Stimulated activated CD4-positive, alpha-beta T cell treated with anti-CD3 and anti-CD28 coated beads, TNF-alpha, amount 100 ng/mL, for 24 hours (primary cell): ENCODE measurements at places on chromosomes 3 and 15.

DNA sequence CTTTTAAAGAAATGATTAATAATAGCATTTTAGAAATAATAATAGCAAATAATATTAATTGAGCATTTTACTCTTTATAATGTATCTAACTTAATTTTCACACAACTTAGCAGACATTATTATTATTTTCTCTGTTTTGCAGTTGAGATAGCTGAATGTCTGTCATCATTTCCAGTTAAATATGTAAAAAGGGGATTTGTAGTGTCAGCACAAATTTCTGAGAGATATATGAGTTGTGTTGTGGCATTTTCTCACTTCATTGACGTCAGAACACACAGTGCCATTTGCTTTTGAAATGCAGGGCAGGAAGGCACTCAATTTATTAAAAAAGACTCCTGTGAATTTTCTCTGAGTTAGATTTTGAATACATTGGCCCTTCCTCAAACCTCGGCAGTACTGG, 111.0 kb downstream of the GRM7 start:
- DNase-seq: no peak

GRCh38 chr3:7847521-7847920, 654.1 kb upstream of the LMCD1 start:
- no peak for DNase-seq

- no peak for DNase-seq
Measured at GRCh38 chr15:29376590-29376989, 107.0 kb upstream of the NSMCE3 start.

GRCh38 chr3:106759731-106760130, 617.5 kb upstream of the CCDC54 start:
- DNase-seq: no peak

DNA sequence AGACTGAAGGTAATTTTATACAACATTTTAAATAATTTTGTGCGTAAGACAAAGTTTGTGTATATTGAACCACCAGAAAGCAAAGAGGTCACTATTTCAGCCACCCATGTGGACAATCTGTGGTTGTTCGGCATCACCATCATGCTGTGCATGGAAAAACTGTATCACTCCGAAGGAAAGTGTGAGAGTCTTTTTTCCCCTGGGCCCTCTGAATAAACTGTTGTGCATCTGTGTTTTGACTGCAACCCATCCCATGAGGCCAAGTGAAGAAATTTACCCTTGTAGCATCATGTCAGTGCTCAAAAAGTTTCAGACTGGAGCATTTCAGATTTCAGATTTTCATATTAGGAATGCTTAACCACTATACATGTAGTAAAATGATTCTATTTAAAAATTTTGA, 85.3 kb downstream of the IMPG2 start:
- no peak for DNase-seq

DNA sequence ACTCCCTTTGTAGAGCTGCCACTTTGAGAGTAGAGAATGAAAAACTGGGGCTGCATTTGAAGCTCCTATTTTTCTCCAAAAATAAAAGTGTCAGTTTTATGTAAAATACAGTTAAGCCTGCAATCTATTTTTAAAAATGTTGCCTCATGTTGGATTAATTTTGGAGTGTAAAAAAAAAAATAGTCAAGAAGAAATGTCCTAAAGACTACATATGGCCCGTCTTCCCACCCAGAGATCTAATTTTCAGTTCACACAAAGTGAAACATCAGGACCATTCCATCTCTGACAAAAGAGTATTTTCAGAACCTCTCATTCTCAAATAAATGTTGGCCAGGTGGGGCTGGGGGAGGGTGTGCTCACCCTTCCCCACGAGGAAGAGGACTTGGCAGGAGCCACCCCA, 62.7 kb downstream of the HHLA2 start:
- DNase-seq: no peak

DNA sequence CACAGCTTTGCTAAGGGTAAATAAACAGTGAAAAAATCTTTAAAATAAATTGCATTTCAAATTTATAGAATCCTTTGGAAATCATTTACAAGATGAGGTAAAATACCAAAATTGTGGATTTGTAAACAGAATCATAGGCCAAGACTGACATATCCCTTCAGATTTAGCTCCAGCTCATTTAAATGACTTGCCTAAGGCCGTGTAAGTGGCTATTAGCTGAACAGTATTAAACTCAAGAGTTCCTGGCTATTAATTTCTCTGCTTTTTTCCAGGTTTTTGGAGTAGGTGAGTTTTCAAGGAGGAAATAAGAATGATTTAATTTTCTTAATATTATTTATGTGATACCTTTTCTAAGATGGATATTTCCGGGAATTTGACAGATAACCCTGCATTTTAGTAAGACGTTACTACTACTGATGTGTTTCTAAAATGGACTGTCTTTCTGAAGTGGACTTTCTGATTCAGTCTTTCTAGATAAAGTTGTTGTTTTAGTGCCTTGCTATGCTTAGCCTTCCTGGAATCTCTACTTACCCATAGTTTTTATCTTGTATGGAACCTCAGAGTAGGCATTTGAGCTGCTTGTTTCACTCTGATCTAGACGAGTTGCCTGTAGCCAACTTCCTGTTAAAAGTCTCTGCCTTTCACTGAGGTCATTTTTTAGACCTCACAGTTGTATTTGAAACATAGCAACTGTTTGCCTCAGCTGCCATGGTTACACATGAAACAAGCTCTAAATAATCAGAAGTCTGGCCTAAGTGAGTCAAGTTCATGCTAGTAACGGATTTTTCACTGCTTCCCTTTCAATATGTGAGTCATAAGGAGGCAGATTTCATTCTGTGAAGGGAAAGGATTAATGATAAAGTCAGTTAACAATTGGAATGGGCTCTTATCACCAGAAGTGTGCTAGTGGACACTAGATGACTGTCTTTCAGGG, 127.0 kb downstream of the KLHL25 start:
- peak; percentile 45 for DNase-seq

GRCh38 chr3:115913069-115913686, 289.9 kb downstream of the GAP43 start:
- DNase-seq: no peak

GRCh38 chr3:148331081-148331846, 366.4 kb upstream of the AGTR1 start:
- DNase-seq: no peak

- DNase-seq: no peak
Measured at GRCh38 chr3:151003029-151003767, 30.7 kb upstream of the CLRN1 start.

GRCh38 chr15:60899322-60899966, 329.7 kb downstream of the RORA start:
- DNase-seq: peak; percentile 20

GRCh38 chr3:100574536-100574935, 34.9 kb upstream of the ADGRG7 start:
- DNase-seq: no peak

GRCh38 chr3:56839784-56840715, 38.3 kb upstream of the ARHGEF3 start:
- no peak for DNase-seq

- DNase-seq: no peak
Measured at GRCh38 chr3:27352047-27352446, 17.1 kb downstream of the NEK10 start.

GRCh38 chr3:132723024-132723950, 1.1 kb upstream of the NPHP3 start:
- DNase-seq: no peak

GRCh38 chr3:120077731-120078130, 16.5 kb downstream of the GSK3B start:
- no peak for DNase-seq

- no peak for DNase-seq
Measured at GRCh38 chr15:65254356-65254755, 32.3 kb downstream of the PARP16 start.

DNA sequence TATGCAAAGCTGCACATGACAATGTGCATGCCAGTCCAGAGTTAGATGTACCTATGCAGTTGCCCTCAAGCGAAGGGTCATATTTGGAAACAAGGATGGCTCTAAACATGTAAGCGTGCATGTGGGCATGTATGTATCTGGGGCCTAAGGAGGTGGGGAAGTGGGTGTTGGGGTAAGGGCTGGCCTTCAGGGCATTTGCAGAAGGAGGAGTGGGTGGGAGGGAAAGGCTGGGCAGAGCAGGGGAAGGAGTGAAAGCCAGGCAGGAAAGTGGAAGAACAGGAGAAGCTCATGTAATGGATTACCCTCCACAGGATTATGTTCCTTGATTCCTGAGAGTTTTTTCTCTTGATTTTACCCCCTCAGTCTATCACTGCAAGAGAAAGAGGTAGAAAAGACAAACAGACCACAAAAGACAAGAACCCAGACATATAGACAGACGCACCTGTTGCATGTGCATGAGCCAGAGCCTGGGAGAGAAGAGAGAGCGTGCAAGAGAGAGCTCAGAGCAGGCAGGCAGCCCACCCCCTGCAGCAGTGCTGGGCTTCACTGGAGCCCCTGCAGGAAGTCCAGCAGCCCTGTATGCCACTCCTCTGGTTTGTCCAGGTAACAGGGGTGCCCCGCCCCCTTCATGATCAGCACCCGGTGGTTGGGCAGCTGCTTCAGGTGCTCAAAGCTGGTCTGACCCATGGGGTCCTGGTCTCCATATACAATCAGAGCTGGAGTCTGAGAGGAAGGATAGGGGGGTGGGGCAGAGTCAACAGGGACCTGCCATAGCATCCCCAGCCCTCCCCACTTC, 1.8 kb upstream of the PCBP4 start:
- no peak for DNase-seq

GRCh38 chr3:169227911-169228310, 435.6 kb downstream of the MECOM start:
- DNase-seq: no peak

DNA sequence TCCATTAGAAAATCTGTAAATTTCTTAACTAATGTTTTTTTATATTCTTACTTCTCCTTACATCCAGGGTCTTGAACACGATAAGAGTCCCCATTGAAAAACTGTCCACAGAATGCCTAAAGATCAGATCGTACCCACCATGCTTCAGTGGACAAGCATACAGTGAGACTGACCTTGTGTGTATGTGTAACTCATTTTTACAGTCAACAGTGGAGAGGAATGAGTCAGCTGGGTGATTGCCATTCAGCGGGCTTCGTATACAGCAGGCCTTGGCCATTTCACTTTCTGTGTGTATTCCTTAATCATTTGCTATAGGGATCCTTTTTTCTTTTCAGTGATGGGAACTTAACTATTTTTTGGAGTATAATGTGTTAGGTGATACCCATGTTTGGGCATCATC, 10.6 kb downstream of the PARP14 start:
- no peak for DNase-seq

- DNase-seq: no peak
Measured at GRCh38 chr15:51907136-51907862, 64.3 kb downstream of the LEO1 start.

GRCh38 chr15:65344914-65345275, 32.9 kb downstream of the IGDCC3 start:
- DNase-seq: no peak

- DNase-seq: no peak
Measured at GRCh38 chr3:71926262-71926600, 141.3 kb upstream of the PROK2 start.

GRCh38 chr3:122937745-122938144, 89.8 kb downstream of the SEMA5B start:
- DNase-seq: no peak

DNA sequence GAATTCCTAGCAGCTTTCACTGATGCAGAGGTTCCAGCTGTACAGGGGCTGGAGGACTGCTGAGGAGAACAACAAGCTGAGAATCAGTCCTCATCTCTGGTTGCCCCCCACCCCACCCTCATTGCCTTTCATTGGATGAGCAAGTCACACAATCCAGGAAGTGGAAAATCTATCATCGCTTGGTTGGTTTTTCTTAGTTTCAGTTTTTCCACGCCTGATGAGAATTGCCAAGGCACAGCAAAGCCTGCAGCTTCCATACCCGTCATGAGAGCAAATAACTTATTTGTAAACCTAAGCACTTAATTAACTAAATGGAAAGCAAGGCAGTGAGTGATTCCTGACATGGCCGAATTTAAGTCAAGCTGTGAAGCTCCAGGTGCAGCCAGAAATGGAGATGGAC, 21.4 kb upstream of the LIPC start:
- peak; percentile 12 for DNase-seq

DNA sequence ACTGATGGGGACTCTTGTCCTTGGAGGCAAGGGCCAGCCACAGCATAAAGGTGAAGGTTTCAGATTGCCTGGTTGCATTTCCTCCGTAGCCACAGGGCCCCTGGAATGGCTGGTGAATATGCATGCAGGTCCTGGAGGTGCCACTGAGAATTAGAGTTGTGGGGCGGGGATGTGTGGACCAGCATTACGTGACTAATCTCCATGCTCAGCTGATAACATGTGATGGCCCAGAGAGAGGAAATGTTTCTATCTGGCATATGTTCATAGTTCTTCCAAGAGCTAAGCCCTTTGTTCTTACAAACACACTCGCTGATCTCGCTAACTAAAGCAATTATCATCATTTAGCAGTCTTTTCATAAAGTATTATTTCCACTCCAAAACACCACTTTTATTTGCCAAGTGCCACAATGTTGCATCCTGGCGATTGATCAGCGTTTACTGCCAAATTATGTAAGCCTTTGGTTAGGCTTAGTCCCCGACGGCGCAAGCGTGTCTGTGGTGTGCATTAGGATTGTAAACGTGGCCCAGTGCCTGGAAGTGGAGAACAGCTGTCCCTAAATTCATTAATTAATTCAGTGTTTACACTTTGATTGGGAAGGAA, 55.9 kb downstream of the CGNL1 start:
- DNase-seq: no peak

DNA sequence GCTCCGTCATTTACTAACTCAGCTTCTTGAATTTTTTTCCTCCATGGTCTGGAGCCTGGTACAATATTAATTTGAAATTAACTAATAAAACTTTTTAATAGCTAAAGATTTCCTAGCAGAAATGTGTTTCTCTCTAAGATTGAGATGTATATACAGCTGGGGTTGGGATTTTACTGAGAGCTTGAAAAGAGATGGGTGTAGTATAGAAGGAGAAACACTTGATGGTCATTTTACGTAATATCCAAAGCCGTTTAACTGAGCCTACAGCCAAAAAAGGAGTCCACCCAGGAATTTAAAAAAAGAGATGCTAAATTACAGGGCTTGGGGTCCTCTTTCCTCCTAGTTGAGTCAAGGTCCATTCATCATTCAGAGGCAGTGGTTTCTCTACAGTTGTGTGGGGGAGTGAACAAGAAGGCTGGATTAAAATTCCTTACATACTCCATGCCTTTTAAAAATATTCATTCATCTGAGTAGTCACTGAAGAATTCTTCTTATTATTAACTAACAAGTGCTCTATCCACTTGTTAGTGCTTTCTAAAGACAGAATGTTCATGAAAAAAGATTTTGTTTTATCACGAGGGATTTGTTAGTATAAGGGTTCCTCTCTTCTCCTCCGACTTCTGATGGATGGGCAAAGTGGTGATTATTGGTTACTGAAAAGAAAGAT, 255.3 kb upstream of the IL12A start:
- no peak for DNase-seq

DNA sequence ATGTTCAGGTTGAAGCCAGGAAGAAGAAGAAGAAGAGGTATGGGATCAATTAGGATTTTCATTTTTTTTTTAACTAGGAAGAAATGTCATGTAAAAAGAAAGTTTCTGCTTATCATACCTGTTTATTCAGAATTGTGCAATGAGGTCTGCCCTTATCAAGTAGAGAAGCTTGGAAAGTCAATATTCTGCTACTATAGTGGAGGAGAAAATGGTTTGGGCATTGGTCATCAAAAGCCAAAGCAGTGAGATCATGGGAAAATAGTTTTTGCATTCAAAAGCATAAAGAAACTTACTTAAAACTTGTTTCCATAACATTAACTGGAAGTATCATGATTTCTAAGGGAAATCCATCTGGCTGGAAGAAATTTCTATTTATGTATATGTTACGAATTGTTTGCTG, 1239.2 kb downstream of the NSUN3 start:
- no peak for DNase-seq
